ENCODE measurements at places on chromosomes 5 and 9.

GRCh38 chr5:141867139-141867538, 11.1 kb downstream of the PCDH1 start:
- no peak for DNase-seq

DNA sequence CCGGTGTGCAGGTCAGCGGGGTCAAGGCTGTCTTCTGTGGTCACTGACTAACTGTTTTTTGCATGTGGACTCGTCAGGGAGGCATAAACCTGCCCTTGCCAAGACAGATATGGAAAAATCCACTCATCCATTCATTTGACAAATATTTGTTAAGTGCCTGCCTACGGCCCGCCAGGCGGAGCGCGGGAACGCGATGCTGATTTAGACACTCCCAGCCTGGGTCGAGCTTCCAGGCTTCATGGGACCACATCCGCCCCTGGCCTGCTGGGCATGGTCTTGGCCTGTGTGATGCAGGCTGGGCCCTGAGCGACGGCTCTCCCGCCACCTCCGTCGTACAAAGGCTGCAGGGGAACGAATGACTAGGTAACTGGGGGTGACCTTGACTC, 18.1 kb downstream of the MYMK start:
- no peak for DNase-seq

- DNase-seq, result no peak
These were observed 29.1 kb upstream of the LMX1B start for GRCh38 chr9:126584611-126585010.

DNA sequence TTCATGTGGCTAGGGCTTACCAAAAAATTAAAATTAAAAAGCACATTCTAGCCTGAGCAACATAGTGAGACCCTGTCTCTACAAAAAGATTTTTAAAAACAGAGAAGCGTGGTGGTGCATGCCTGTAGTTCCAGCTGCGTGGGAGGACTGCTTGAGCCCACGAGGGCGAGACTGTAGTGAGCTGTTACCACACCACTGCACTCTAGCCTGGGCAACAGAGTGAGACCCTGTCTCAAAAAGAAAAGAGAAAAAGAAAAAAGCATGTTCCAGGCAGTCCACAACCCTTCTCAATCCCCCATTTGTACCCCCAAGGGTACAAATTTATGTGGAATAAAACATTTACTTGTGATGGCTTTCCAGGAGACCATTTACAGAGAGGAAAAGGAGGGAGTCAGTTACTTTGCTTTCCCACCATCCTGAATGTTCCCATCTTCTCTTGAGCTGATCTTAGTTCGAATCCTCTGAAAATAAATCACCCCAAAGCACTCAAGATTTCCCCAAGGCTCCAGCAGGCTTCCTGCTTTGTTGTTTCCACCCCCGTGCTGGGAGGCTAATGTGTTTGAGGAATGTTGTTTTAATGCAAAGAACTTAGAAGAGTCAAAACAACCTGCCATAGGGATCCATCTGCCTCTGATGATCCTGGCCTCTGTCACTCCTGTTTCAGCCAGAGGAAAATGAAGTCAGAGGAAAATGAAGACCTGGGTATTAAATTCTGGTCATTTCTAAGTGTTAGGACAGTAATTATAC, 384.7 kb downstream of the BNC2 start:
- no peak for DNase-seq

GRCh38 chr5:40260361-40260760, 419.4 kb upstream of the PTGER4 start:
- DNase-seq, result no peak

DNA sequence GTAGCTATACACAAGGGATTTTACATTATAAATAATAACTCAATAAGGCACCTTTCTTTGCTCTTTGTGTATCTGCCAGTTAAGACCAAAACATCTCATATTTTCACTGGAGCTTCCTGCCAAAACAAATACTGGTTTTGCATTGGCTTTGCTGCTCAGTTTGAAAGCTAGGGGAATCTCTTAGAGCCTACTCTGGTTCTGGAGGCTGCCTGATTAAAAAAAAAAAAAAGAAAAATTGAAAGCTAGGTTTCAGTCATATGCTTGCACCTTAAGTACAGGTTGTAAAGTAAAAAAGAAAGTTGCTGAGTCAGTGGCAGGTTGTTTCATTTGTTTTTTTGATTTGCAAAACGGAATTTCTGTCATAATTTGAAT, 2.3 kb downstream of the DENND4C start:
- DNase-seq, result no peak

- DNase-seq, result no peak
These were observed 57.3 kb downstream of the CYFIP2 start for GRCh38 chr5:157323107-157323706.

DNA sequence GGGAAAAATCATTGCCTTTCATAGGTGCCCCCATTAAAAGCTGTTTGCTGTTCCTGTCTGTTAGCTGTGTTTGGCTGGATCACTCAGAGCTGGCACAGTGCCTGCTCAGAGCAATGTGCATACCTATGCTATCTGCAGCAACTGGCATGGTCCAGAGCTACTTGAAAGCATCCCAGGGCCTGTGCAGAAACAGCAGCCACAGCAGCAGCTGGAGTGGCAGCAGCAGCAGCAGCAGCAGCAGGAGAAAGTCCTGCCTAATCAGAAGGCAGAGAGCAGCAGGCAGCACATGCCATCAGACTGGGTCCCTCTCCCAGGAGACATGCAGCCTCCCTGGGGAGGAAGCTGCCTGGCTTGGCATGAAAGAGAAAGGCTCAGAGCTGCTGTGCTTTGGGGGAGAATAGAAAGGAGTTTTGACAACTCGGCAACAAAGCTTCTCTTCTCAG, 243.8 kb upstream of the WWC1 start:
- DNase-seq, result no peak

GRCh38 chr9:2109069-2109650, 94.0 kb downstream of the SMARCA2 start:
- DNase-seq, result no peak

- no peak for DNase-seq
These were observed 9.3 kb upstream of the ADRA1B start for GRCh38 chr5:159906943-159907342.

GRCh38 chr5:42419294-42419693, 3.9 kb upstream of the GHR start:
- no peak for DNase-seq

- DNase-seq, result no peak
These were observed 5.3 kb downstream of the NFX1 start for GRCh38 chr9:33295571-33295970.

GRCh38 chr5:2658447-2658846, 93.0 kb downstream of the IRX2 start:
- DNase-seq, result no peak

DNA sequence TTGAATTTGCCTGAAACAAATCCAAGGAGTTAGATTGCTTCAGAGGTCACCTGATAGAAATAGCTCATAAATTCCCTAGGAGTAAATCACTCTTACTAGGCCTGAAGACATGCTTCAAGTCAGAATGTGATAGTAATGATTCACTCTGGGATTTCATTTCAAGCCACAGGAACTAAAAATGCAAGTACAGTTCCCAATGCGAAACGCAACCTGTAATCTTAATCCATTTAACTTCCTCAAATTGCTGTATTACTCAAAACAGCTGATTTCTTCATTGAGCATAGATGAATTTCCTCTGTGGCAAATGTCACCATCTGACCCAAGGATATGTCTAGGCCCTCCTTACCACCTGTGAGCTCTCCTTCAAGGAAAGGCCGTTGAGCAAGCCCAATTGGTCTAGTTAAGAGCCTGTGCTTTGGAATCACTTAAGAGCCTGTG, 32.1 kb upstream of the IL6ST start:
- no peak for DNase-seq

- DNase-seq, result no peak
These were observed 169.1 kb upstream of the CDH18 start for GRCh38 chr5:20157089-20157488.

GRCh38 chr5:173328844-173329490, 753 bp upstream of the STC2 start:
- DNase-seq, result no peak

DNA sequence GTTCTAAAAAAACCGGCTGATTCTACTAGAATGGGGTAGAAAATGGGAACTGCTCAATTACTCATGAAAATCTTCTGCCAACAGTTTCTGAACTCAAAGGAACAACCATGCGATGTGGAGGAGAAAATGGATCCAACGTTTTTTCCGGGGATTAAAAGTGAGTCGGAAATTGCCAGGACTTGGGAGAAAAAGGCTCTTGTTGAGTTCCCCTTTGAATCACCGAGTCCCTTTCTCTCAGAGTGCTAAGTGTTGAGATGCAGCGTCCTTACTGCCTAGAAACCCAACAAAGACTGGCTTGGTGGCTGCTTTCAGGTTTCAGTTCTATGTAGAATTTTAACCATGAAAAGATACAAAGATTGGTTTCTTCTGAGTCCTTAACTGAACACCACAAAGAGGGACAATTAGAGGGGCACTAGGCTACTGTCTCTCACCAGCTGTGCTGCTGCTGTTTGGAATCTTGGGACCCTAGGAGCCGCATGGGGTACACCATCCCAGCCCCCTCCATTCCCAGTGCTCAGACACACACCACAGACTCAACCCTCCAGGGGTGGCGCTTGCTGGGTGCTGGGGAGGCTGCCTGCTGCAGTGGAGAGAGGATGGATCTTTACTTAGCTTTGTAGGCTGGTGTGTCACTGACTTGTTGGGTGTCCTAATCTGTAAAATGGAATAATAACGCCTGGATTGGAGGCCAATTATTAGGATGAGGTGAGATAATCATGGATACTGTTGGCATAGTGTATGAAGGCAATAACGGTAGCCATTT, 21.5 kb upstream of the NEUROG1 start:
- no peak for DNase-seq

DNA sequence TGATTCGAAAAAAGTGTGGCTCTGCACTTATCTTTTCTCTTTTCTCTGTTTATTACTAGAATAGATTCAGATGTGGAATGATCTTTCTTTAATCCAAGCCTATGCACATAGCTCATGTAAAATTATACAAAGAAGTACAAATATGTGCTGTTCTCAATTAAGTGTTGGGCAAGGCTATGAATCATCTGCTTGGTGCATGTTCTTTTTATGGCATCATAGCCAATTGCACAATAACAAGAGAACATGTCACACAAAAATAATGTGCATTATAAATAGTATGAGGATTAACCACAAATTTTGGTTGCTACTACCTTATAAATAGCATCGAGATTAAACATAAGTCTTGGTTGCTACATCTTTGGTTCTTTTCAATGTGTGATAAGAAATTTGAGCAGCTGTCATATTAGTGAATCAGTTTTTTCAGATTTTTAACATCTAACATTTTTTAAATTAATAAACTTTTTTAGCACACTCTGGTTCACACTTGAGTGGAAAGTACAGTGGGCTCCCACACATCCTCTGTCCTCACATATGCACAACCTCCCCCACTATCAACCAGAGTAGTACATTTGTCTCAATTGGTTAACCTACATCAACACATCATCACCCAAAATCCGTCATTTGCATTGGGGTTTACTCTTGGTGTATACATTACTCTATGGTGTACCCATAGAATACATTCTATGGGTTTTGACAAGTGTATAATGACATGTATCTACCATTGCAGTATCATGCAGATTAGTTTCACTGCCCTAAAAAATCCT, 6.8 kb upstream of the RECK start:
- DNase-seq, result no peak

GRCh38 chr9:8484597-8485191, 685.1 kb upstream of the DMAC1 start:
- no peak for DNase-seq

- DNase-seq, result no peak
These were observed 421 bp upstream of the DEPDC1B start for GRCh38 chr5:60700416-60700757.

DNA sequence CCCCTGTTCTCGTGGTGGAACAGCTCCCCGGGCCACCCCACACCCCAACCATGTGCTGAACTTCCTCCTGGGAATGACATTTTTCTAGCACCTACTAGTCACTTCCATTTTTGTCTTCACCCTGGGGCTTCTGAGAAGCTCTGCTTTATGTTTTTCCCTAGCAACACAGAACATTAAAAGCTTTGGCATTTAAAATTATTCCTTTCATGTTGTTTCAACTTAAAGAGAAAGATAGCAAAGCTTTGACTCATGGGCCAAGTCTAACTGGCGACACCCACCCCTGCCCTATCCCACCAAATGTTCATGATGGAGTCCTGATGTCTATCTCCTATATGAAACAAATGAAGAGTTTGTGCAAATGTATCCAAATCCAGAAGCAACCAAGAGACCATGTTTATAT, 22.4 kb downstream of the BOD1 start:
- DNase-seq, result no peak

DNA sequence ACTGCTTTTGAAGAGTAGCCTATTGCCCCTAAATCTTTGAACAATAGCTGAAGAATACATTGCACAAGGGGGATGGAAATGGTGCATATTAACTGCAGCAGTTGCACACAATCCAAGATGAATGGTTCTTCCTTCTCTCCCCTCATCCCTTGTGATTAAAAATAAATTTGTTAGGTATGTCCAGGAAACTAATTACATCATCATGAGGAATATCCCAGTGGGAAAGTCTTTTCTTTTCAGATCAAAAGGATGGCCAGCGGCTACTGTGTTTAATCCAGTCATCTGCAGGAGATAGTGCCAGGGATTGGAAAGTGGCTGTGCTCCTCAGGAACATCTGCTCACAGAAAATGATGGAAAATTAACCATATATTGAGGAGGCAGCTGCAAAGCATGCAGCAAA, 508.4 kb upstream of the SEMA6A start:
- no peak for DNase-seq

GRCh38 chr5:33037076-33037475, 326.0 kb downstream of the NPR3 start:
- DNase-seq, result no peak

DNA sequence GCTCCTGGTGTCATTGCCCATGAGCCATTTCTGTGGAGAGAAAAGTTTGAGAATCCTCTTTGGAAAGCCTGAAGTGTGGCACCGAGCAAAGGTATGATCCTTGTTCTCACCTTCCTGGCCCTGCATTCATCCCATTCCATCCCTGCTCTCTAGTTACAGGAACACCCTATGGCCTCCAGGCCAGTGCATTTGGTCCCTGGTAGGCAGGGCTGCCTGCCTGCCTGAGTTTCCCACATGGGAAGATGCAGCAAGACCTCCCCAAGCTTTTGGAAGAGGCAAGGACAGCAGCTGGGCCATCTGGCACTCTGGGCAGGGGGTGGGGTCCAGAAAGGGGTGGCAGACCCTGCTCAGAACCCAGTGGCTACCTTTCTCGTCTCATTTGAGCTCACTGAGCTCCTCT, 24.5 kb downstream of the IGIP start:
- no peak for DNase-seq

DNA sequence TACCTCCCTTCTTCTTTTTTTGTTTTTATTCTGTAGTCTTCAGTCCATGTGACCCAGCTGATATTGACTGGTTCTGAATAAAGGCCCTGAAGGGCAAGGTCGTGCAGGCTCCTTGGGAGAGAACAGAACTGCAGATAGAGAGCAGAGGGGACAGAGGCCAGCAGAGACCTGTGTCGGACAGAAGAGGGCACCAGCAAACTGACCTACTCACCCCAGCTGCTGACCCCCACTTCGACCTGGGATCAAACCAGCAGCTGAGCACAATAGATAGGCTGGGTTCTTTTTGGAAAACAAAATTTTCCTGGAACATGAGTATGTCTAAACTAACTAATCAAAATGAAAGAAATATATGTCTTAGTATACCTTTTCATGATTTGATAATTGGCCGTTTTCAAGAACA, 695.1 kb downstream of the NR2F1-AS1 start:
- DNase-seq, result no peak

Data from CD4-positive, alpha-beta T cell treated with Interleukin-15 for 1 hour (primary cell).